ENCODE measurements at places on chromosomes 13 and 19. TPM values are rescaled to one million over a fixed set of nuclear protein-coding genes. Genes with fewer than 3 reads are reported as not detected.

DNA sequence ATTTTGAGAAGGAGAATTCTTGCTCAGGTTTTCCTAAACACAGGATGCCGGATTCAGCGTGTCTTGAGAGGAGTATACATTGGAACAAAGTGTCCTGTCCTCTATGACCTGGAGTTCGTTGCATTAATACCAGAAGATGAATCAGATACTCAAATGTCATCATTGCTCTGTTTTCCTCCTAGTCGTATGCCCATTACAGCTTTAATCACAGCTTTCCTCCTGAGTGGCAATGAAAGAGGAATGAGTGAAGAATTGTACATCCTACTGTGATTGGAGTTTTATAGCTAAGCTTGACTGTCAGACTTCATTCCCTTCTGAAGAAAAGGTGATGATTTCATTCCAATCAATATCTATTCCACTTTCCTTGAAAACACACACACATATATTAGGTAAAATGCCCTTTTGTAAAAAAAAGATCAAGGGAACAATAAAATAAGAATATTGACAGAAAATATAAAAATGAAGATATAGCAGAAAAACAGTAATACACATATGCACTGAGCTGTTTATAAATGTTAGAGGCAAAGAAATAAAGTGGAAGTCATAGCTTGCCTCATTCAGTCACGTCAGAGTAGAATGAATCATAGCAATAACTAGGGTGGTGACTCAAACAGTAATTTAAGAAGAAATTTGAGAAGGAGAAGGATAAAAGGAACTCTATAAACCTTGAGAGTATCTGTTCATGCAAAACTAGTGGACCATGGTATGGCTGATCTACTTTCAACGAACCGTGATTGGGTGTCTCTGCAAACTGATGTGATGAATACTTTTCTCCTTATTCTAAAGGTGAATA is 501.5 kb downstream of the SUCLA2 start:
- peak overlapping the region; percentile 82 for H3K27ac ChIP-seq
- peaks cover 44% of the 10 kb centered on the region for H3K4me1 ChIP-seq
- peak; percentile 82 for DNase-seq
- H3K36me3 ChIP-seq, result no peaks in the 10 kb centered on the region
- H3K4me3 ChIP-seq, result peak overlapping the region; percentile 42

MCEMP1 gene
- total RNA-seq, result 0.44 TPM

DNA sequence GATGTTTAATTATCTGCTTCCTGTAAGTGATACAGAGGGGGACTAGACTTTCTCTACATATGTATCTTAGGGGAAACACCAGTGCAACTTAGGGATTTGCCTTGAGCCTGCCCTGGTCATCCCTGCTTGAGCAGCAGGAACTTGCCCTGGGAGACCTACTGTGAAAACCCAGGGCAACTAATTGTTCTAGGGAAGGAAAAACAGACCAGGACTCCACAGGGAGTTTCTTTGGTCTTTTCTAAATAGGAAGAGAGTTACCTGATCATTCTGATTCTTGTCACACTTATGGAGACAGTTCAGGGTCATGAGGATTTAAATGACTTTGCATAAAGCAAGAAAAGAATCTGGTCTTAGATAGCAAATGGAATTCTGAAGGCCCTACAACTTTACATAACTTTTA is 89.1 kb downstream of the WASF3 start:
- H3K4me1 ChIP-seq, result no peaks in the 10 kb centered on the region
- no peak overlapping the region for H3K4me3 ChIP-seq
- H3K27me3 ChIP-seq, result no peaks in the 10 kb centered on the region
- no peak for DNase-seq

PALM gene
- 0.44 TPM for total RNA-seq

- no peak overlapping the region for H3K27ac ChIP-seq
- no peaks in the 10 kb centered on the region for H3K4me1 ChIP-seq
- H3K36me3 ChIP-seq, result peaks cover 88% of the 10 kb centered on the region
- no peaks in the 10 kb centered on the region for H3K27me3 ChIP-seq
- no peak overlapping the region for H3K4me3 ChIP-seq
- no peak for DNase-seq
Observed at GRCh38 chr19:5651361-5651760, 28.5 kb downstream of the SAFB start.

All from MCF 10A (cell line).